Stimulated activated naive CD4-positive, alpha-beta T cell treated with Interleukin-2 at 50 U/mL for 16 hours (primary cell): ENCODE measurements at places on chromosomes 3 and 15.

GRCh38 chr3:175656461-175656860 lies 797.3 kb downstream of the NAALADL2 start:
- no peak for DNase-seq

- DNase-seq, result no peak
Observed at GRCh38 chr3:32078085-32078634, 28.3 kb upstream of the GPD1L start.

- no peak for DNase-seq
Observed at GRCh38 chr15:69031013-69032001, 16.8 kb downstream of the NOX5 start.

GRCh38 chr3:99845331-99845730 lies 27.7 kb downstream of the CMSS1 start:
- DNase-seq, result no peak

- no peak for DNase-seq
Observed at GRCh38 chr3:169686874-169687273, 23.4 kb upstream of the MECOM start.

GRCh38 chr15:38698254-38698653 lies 133.6 kb upstream of the RASGRP1 start:
- no peak for DNase-seq

DNA sequence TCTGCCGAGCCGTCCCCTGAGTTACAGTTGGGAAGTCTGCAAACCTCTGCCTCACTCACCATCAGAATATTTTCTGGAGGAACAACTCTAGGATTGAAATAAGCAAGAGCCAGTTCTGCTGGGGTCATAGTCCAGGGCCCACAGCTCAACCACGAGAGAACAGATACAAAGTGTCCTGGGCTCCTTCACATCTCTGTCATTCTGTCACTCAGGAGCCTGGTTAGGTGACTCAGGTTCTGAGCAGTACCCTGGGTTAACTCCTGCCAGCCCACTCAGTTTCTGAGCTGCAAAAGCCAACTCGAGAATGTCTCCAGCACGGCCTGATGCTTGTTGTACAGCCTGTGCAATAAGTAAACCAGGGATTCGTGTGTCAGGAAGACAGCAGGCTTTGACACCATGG lies 155.7 kb downstream of the SLCO3A1 start:
- DNase-seq, result peak; percentile 29

DNA sequence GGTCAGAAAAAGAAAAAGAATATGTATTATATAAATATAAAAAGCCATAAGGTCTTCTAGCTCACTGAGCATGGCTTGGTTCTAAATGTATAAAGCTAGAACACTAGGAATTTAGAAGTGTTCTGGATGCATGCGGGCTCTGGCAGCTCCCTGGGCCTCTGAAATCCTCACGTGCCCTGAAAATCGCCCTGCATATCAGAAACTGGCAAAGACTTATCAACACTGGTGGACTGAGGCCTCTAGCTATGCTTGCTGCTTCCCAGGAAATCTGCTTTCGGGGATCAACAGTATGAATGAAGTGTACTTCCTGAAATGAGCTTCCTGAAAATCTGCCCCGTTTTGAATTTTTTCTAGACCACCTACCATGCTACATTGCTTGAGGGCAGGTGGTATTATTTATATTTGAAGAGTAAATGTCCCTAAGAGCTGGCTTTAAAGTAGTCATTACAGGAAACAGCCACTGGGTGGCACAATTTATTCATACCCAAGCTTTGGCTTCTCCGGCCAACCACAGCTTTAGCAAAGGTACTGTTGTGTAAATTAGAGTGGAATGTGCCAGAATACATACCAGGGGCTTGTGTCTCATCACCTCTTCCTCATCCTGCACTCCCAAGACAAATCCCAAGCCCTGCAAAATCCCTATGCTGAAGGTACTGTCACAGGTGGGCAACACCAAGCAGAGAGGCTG lies 17.7 kb downstream of the CRTAP start:
- no peak for DNase-seq

- DNase-seq, result no peak
Observed at GRCh38 chr3:17915341-17915740, 172.9 kb upstream of the TBC1D5 start.

- DNase-seq, result no peak
Observed at GRCh38 chr15:80536231-80536630, 132.0 kb downstream of the ARNT2 start.

- no peak for DNase-seq
Observed at GRCh38 chr3:185424435-185424834, 61.5 kb downstream of the MAP3K13 start.

DNA sequence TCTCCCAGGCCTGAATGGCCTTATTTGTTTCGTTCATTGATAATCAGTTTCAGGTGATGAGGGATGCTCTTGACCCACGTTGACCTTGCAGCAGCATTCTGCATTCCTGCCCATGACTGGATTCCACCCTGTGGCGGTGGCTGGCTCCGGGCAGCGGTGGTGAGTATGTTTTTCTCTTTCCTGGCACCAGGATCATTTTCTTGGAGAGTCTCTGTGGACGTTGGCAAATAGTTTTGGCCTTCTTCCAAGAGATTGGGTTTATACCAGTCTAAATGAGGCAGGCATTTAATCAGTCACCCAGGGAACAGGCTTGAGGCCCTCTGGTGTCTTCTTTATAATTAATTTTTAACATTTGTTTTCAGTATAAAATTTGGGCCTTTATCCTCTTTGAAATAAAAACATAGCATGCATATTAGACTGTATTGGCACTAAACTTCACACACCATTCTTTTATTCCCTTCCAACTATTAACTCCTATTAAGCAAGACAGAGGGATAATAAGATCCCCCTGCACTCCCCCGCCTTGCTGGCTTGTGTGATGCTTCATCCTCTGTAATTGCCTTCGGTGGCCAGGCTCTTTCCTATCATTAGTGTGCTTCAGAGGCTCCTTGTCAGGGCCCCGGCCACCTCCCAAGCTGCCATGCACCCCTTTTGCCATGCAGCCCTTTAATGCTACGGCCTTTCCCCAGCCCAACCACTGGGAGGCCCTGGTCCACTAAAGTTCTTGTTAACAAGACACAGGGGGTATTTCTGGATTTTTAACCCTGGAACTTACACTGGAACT lies 176.2 kb upstream of the TOPAZ1 start:
- no peak for DNase-seq

DNA sequence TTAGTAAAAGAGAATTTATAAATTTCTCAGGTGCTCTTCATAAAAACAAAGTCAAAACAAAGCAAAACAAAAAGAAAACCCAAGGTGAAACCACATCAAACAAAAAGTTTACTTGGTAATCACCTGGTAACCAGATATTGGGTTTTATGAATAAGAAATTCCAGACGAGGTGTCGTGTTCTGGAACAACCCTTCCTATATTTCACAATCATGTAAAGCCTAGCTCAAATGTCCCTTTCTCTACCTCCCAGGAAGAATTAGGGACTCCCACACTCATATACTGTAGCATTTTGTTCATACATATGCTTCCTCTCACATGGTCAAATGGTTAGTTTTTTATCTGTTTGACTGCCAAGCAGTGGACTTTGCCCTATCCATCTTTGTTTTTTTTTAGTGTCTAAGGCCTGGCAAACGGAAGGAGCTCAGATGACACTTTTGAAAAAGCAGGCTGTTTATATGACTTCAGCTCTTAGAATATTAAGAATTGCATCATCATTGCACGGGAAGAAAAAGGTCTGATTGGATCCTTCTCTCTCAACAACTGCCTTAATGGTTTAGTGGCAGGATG lies 326.7 kb upstream of the TBL1XR1 start:
- no peak for DNase-seq

DNA sequence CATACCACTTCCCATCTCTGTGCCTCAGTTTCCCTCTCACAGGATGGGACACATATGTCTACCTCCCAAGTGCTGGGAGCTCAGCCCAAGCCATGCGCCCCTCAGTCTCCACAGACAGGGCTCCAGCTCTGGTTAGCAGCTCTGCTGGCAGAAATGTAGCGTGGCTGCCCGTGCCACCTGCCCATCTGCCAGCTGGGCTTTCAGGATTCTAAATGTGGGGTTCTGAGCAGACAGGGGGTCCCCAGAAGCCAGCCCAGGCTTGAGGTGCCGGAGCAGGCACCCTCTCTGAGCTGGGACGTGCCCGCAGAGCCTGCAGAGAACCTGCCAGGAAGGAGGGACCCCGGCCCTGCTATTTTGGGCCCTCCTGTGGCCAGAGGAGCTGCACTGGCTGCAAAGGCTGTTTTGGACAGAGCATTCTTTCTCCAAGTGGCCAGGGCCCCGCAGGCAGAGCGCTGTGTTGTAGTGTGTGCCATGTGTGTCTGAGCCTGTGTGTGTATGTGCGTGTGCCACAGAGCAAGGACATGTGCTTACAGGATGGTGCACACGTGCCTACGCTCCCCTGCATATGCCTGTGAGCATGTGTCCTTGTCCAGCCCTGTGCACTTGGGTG lies 31.7 kb downstream of the PSTPIP1 start:
- no peak for DNase-seq

GRCh38 chr3:21942328-21942727 lies 191.3 kb upstream of the ZNF385D start:
- no peak for DNase-seq

DNA sequence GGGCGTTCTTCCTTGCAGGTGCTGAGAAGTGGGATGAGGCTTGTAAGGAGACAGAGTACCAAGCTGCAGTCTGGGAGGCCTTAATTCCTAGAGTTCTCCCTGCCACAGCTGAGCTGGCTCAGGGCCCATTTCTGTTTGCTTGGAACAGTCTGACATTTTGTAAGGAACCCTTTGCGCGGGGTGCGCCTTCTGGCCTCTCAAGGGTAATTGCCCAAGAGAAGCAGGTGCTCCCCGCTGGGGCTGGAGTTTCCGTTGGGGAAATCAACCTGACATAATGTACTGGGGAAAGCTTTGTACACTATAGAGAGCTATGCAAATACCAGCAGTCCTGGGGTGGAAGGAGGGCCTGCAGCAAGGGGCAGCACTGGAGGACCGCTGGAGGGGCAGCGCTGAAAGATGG lies 83.6 kb downstream of the HMG20A start:
- no peak for DNase-seq

- DNase-seq, result no peak
Observed at GRCh38 chr3:184078851-184079250, 18.0 kb upstream of the HTR3E start.

- no peak for DNase-seq
Observed at GRCh38 chr15:91865950-91866349, 12.4 kb downstream of the SLCO3A1 start.

DNA sequence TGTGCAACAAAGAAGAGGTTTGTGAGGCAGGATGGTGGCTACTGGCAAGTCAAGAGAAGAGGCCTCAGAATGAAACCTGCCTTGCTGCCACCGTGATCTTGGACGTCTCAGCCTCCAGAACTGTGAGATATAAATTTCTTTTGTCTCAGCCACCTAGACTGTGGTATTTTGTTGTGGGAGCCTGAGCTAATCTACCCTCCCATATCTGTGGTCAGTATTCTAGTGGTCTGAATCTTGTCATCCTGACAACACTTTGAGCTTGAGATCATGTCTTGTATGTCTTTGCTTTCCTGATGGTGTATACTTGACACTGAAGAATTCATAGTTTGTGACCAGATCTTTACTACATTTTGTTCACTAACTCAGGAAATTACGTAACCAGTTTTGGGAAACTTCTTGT lies 240.6 kb upstream of the GOLIM4 start:
- DNase-seq, result no peak

- no peak for DNase-seq
Observed at GRCh38 chr15:50687302-50687902, 805 bp upstream of the TRPM7 start.
